CD4-positive, alpha-beta T cell treated with Interleukin-12 subunit alpha and Interleukin-12 subunit beta, for 1 hour (primary cell): ENCODE measurements at places on chromosomes 11 and 22.

- no peak for DNase-seq
Measured at GRCh38 chr11:12409621-12410005, 32.2 kb downstream of the PARVA start.

DNA sequence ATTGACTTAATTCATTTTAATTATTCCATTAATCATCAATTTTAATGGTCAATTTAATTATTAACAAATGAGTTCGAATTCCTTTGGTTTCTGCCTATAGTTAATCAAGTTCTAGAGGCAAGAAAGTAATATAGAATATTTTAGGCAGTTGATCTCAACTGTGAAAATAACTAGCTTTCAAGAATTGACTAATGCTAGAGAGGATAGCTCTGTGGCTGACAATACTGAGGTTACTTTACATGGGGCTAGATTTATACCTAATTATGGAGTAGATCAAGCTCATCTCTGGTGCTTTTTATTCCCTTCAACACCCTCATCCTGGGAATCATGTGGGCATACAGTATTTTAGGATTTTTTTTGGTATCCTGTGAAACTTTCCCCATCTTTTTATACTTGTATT lies 259.4 kb downstream of the GRM5 start:
- DNase-seq = no peak

DNA sequence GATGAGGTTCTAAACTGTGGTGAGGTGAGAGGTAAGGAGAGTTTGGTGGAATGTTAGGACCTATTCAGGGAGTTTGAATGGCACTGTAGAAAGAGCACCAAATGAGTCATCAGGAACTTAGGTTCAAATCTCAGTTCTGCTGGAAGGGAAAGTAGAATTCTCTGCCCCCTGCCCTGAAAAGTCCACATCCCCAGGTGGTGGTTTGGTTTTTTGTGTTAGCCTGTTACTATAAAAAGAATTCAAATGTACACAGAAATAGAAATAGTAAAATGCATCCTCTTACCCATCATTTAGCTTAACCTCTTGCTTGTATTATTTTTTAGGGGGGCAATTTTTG lies 20.2 kb downstream of the PPFIBP2 start:
- DNase-seq = no peak

DNA sequence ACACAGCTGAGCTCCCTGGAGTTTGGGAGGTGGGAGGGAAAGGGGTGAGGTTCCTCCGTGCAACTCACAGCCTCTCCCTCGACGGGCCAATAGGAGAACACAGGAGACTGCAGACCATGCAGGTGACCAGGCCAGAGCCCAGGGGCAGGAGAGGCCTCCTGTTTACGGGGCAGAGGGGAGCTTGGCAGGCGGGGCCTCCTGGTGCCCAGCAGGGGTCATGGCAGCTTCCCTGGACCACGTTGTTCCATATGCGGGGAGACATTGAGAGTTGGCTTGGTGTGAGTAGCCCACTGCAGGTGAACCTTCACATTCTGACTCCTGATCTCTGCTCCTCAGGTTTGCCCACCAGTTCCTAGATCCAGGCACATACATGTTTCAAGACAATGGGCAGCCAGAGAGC lies 19.3 kb upstream of the XKR3 start:
- no peak for DNase-seq

GRCh38 chr11:69253028-69253427 lies 40.9 kb upstream of the MYEOV start:
- no peak for DNase-seq

GRCh38 chr22:38240734-38241252 lies 32.0 kb downstream of the TMEM184B start:
- DNase-seq = no peak

- DNase-seq = no peak
Measured at GRCh38 chr22:50262973-50263617, 1.6 kb upstream of the MAPK12 start.

DNA sequence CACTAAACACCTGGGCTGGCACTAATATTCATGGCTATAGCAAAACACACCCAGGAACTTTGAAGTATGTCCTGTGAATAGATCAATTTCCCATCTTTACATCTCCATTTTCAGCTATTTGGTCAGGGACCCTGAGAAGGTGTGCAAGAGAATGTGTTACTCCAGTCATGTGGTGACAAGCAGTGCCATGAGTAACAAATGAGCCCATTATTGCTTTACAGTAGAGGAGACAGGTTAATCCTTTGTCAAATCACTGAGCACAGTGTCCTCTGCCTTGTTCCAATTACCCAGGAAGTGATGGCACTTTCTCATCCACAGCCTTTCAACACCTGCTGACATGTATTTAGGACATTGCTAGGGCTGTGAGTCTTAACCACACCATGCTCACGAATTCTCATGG lies 664.8 kb upstream of the API5 start:
- no peak for DNase-seq

- DNase-seq = no peak
Measured at GRCh38 chr22:19085233-19085718, 36.9 kb downstream of the DGCR2 start.

- no peak for DNase-seq
Measured at GRCh38 chr11:66548774-66549630, 2.3 kb downstream of the ACTN3 start.

DNA sequence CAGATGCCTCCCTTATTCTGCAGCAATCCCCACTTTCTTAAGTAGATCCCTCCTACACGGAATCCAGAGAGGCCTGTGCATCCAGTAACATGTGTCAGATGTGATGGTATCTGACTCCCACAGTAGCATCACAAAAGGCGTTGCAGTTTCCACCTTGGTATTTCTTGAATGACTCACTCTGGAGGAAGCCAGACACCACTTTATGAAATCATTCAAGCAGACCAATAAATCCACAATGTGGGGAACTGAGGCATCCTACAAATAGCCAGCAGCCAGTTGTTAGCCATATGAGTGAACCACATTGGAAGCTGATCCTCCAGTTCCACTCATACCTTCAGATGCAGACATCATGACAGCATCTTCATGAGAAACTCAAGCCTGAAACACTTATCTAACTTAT lies 798.1 kb downstream of the OPCML start:
- DNase-seq = no peak

DNA sequence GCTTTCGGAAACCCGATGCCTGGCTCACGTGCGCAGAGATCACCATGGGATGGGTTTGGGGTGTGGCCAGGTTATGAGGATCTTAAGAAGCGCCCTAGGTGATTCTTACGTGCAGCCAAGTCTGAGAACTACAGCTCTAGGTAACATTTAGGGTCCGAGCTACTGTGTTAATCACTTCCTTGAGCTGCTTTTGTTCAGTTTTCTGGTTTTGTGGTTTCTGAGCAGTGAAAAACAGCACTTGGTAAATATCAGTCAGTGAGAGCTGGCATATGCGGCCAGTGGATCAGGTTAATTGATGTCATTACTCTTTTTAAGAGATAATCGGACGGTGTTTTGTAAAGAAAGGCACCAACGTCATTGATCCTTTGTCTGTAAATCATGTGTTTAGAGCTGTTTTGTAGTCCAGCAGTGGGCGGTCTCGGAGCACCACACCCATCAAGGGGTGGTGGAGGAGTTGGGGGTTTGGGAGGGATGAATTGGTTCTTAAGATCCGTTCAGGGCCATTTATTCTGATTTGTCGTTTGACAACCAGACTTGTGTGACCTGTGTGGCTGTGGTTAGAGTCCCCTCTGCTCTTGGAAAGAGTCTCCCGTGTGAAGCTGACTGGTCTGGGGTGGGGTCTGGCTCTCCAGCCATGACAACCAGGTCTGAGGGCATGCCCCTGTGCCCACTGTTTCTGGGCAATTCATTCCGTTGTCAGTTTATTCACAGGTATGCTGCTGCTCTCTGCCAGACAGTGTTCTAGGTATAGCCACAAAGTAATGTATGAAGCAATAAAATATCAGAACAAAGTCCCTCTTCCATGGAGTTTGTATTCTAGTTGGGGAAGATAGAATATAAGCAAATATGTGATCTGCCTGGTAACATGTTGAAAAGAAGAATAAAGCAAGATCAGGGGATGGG lies 61.9 kb upstream of the SORL1-AS1 start:
- peak; percentile 18 for DNase-seq

DNA sequence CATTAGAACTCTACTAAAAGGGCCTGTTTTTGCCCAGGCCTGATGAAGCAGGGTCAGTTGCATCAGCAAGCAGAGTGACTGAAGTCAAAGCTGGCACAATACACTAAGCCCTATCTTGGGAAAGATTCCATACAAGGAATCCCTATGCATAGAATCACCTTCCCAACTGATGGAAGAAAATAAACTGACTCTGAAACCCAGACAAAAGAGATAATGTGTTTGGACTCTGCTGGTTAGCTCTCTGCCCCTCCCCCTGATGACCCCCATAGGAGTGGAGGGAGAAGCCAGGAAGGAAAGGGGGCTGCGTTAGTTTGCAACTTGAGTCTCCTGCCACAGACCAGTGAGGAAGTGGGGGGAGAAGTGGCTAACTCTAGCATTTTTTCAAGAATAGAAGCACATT lies 32.9 kb downstream of the GALNT18 start:
- no peak for DNase-seq

DNA sequence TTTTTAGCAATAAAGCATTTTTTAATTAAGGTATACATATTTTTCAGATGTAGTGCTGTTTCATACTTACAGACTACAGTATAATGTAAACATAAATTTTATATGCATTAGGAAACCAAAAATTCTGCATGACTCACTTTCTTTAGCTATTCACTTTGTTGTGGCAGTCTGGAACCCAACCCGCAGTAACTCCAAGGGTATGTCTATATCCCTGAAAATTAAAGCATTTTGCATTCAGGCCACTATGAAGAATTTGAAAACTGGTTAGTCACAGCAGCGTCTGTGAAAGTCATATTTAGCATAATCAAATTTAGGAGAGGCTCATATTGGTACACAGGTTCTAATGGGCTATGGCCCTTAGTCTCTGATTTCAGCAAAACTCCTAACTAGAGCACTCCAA lies 46.8 kb downstream of the BBOX1 start:
- no peak for DNase-seq

DNA sequence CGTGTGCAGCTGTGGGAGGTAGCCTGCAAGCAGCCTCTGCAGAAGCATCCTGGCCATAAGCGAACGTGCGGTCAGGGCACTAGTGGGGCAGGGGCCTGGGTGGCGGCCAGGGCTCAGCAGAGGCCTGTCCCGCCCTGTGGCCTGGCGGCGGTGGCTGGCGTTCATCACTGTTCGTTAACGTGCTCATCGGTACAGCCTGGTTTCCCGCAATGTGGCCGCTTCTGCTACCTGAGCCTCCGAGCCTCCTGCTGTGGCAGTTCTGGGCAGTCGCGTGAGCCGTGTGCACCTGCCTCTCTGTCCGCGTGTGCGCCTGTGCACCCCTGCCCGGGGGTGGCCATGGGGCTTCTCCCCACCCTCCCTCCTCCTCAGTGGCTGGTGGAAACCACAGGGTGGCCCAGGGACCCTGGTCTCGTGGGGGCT lies 117.9 kb downstream of the KCNQ1OT1 start:
- DNase-seq = no peak
